ENCODE measurements at places on chromosomes 3 and 15.

DNA sequence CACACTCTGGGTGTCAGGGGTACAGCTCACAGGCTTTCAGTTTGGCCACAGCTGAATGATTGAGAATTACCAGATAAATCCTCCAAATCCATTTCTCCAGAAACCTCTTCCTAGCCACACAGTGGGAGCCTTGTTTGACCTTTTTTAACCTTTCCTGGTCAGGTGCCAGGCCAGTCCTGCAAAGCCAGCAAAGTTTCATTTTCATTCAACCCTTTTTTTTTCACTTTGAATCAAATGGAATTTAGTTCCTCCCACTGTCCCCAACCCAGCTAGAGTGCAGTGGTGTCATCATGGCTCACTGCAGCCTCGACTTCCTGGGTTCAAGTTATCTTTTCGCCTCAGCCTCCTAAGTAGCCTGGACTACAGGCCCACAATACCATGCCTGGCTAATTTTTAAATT lies 67.8 kb downstream of the NSUN3 start:
- no peaks in the 10 kb centered on the region for H3K27me3 ChIP-seq
- H3K4me3 ChIP-seq, result no peak overlapping the region
- no peaks in the 10 kb centered on the region for H3K36me3 ChIP-seq
- no peak overlapping the region for H3K27ac ChIP-seq
- H3K4me1 ChIP-seq, result peaks cover 9% of the 10 kb centered on the region

DNA sequence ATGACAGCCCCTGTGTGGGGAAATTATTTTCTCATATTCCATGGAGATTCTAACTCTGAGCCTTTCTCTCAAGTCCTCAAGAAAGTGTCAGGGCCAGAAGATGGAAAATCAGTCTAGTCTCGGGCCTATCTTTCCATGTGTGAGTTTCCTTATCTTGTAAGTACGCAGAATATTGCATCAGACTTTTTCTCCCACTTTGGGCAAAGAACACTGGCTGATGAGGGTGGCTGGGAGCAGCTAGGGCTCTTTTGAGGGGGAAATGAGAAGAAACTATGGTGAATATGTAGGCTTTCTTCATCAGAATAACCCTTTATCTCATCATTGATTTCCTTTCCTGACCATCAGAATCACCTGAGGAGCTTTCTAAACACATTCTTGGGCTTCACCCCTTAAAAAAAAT lies 264.0 kb downstream of the CLSTN2 start:
- DNase-seq, result no peak
- H3K36me3 ChIP-seq, result no peaks in the 10 kb centered on the region
- H3K4me3 ChIP-seq, result no peak overlapping the region
- H3K27me3 ChIP-seq, result no peaks in the 10 kb centered on the region

- H3K27ac ChIP-seq, result no peak overlapping the region
- peaks cover 4% of the 10 kb centered on the region for H3K4me1 ChIP-seq
- H3K36me3 ChIP-seq, result no peaks in the 10 kb centered on the region
- peak; percentile 90 for DNase-seq
- no peak overlapping the region for H3K4me3 ChIP-seq
- H3K27me3 ChIP-seq, result no peaks in the 10 kb centered on the region
Measured at GRCh38 chr3:186746008-186746407, 28.8 kb downstream of the KNG1 start.

DNA sequence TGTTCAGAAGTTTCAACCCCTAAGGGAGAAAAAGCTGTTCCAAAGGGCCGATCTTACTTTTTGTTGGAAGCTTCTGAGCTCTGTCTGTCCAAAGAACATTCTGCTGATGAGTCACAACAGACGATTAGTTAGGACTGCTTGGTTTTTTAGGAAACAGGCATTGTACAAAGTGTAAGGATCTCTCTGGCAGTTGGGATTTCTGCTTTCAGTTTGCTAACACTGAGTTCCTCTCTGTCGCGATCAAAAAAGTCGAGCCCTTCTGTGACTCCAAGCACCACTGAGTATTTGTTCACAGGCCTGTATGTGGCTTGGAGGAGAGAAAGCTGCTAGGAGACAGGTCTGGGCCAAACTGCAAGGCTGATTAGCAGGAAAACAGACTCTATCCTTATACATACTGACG lies 91.8 kb upstream of the PFN2 start:
- H3K4me3 ChIP-seq, result no peak overlapping the region
- no peak overlapping the region for H3K27ac ChIP-seq
- no peaks in the 10 kb centered on the region for H3K36me3 ChIP-seq
- DNase-seq, result no peak

- H3K27me3 ChIP-seq, result no peaks in the 10 kb centered on the region
- no peaks in the 10 kb centered on the region for H3K36me3 ChIP-seq
- H3K27ac ChIP-seq, result no peak overlapping the region
- H3K4me3 ChIP-seq, result no peak overlapping the region
Measured at GRCh38 chr3:147702509-147702908, 293.3 kb downstream of the ZIC1 start.
